ENCODE measurements at places on chromosomes 4 and X. TPM values are rescaled to one million over a fixed set of nuclear protein-coding genes. Genes with fewer than 3 reads are reported as not detected.

GRCh38 chrX:133888984-133889383, 96.4 kb downstream of the GPC3 start:
- DNase-seq = no peak

DNA sequence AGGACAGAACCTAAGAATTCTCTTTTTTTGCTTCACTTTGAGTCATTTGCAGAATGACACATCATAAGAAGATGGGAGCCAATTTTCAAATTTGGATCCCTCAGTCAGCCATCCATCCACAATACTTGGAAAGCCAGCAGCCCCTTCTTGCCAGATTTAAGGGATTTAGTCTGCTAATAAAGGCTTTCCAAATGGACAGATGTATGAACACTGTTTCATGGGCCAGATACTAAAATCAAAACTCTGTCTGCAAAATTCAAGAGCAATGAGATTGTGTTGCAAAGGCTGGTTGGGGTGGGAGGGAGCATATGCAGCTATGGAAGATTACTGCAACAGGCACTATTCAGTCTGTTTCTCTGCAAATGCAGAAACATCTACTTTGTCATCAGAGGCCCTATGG, 37.7 kb upstream of the KCNIP4 start:
- DNase-seq = no peak

GRCh38 chr4:37220685-37221084, 23.9 kb upstream of the NWD2 start:
- DNase-seq = no peak

DNA sequence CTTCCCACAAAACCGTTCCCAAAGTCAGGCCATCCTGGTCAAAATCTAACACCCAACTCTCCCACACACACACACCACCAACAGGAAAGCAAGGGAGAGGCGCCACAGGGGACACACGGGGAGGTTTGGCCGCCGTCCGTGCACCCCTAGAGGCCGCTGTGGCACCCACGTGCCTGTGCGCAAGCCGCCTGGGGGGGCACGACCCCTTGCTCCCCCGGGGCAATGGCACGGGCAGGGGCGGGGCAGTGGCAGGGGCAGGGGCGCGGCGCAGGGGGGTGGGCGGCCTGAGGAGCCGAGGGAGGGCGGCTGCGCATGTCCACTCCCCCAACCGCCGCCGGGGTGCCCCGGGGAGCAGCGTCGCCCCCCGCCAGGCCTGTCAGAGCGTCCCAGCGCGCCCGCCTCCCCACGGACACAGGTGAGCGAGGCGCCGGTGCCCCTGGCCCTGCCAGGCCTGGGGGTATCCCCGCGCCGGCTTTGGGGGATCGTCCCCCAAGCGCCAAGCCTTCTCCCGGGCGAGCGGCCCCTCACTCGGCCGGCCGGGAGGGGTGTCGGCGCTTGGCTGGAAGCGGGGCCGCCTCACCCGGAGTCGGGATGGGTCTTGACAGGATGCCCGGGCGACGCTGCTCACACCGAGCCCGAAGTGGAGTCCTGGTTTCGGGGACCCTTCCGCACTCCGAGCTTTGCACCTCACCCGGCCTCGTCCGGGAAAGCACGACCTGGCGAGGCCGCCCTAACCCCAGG, at the start of gene ERAS:
ERAS (plus strand) TSS at position 379 of the 741 bp plus-strand sequence. CDS start 2,611 bp downstream, outside the sequence.
- DNase-seq = no peak

GRCh38 chr4:66562276-66562806, 892.1 kb upstream of the EPHA5 start:
- no peak for DNase-seq

- DNase-seq = peak; percentile 50
Observed at GRCh38 chr4:107863850-107864371, 39.2 kb downstream of the SGMS2 start.

HSFX3 gene
- not detected for total RNA-seq

ETDA gene
- total RNA-seq = not detected

SPANXN4 gene
- total RNA-seq = not detected

ARHGAP6 gene
- total RNA-seq = 1.7 TPM

- no peak for DNase-seq
Observed at GRCh38 chrX:374596-374995, 12.1 kb downstream of the PPP2R3B start.

TCEAL7 gene
- total RNA-seq = 16.2 TPM

DNA sequence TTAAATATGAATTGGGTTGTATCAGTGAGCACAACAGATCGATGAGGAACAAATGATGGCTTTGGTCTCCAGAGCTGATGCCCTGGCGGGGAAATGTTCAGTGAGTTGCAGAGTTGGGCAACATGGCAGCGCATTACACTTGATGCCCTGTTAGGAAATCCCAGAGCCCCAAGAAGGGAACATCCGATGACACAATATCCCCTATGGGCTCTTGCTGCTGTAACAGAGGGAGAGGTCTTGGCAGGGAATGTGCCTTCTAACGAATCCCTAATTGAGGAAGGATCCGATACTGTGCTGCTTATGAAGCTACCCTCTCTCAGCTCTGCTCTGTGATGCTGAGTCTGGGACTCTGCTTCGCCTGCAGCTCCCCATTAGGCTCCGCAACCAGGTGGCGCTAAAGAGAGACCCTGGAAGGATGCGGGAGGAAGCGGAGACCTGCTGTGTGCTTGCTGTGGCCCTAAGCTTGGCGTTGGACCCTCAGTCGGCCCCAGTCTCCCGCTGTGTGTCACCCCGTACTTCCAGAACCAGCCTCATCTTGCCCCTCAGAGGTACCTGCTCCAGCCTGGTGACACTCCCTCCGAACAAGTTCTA, 38.9 kb downstream of the PDHA1 start:
- DNase-seq = no peak

VCX2 gene
- not detected for total RNA-seq

RENBP gene
- 19.0 TPM for total RNA-seq

DNA sequence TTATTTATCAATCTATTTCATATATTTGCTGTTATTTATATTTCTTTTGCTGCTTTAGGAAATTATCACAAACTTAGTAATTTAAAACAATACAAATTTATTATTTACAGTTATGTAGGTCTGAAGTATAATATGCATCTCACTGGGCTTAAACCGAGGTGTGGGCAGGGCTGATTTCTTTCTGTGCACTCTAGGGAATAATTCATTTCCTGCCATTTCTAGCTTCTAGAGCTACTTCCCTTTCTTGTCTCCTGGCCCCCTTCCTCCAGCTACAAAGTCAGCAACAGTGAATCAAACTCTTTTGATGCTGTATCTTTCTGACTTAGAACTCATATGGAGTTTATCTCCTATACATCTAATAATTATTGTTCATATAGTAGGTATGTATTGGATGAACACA, 303.5 kb upstream of the ARSJ start:
- no peak for DNase-seq

CLCN3 gene
- 45.1 TPM for total RNA-seq

GRCh38 chrX:94830717-94831116, 1156.7 kb downstream of the FAM133A start:
- no peak for DNase-seq

PFKFB1 gene
- not detected for total RNA-seq

RPS6KA6 gene
- total RNA-seq = 0.34 TPM

- DNase-seq = no peak
Observed at GRCh38 chrX:3129256-3129655, 88.0 kb downstream of the ARSF start.

DNA sequence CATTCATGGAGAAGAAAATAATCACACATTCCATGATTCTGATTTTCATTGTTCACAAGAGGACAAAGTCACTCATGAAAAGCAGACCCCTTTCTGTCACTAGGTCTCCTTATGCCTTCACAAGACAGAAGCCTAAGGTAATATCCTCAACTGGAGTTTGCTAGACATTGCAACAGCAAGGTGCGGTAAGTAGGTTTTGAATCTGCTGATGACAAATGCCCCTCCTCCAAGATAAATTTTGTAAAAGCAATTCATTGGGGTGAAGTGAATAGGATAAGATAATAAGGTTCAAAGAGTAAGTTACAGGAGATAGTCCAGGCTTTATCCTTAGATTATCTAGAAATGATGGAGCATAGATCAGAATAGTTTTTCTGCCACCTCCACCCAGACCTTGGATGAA, 16.1 kb upstream of the CYP2U1 start:
- DNase-seq = no peak

- DNase-seq = no peak
Observed at GRCh38 chr4:102430461-102430910, 70.7 kb upstream of the NFKB1 start.

GRIA3 gene
- total RNA-seq = 0.53 TPM

DNA sequence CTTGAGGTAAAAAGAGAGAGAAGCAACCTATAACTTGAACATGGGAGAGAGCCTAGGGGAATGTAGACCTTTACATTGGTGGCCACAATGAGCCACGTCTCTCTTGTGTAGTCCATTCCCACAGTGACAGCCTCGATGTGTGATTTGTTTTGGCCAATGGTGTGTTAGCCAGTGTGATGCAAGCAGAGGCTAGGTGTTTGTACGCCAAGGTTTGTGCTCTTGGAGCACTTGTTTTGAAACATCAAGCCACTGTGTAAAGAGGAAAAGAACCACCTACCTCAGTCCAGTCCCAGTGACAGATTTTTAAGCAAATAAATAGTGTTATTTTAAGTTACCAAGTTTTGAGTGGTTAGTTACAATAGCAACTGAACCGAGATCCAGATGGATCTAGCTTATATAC, 23.9 kb upstream of the TMEM192 start:
- no peak for DNase-seq

- DNase-seq = no peak
Observed at GRCh38 chr4:157012781-157013180, 41.2 kb upstream of the PDGFC start.

- no peak for DNase-seq
Observed at GRCh38 chr4:123217664-123218063, 178.9 kb upstream of the SPRY1 start.

- DNase-seq = no peak
Observed at GRCh38 chr4:41258783-41259182, 2.1 kb downstream of the UCHL1 start.

- no peak for DNase-seq
Observed at GRCh38 chr4:12979797-12980196, 504.3 kb downstream of the RAB28 start.

DNA sequence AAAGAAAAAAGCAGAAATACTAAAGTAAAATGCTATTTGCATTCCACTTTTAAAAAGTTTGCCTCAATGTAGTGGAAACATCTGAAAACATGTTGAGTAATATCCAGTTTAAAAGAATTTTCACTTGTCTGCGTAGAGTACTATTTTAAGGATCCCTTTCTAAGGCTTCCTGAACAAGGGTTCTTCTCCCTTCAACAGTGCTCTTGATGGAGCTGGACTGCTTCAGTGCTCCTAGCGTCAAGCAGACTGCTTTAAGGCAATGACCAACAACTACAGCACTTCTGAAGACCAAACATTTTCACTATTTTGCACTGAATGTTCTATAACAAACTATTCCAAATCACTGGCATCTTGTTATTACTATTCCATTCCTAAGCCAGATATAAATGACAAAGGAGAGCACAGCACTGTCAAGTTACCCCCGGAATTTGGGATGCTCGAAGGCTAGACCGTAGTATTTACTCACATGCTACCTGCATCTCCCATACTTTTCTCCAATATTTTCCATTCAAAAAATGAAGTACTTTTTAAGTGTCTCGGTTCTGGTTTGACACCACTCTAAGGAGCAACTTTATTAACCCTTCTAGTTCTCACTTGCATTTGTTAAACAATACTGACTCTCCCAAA, 36.1 kb downstream of the TMEM165 start:
- no peak for DNase-seq

- no peak for DNase-seq
Observed at GRCh38 chr4:48403779-48404178, 62.5 kb downstream of the SLAIN2 start.

GRCh38 chr4:101334963-101335572, 12.3 kb downstream of the PPP3CA start:
- no peak for DNase-seq

All from glomerular endothelial cell (primary cell).